ENCODE measurements at places on chromosomes 3 and 15.

- no peak for DNase-seq
Measured at GRCh38 chr3:63508305-63508704, 144.2 kb upstream of the SNTN start.

GRCh38 chr15:85723960-85724945 is 70.5 kb downstream of the KLHL25 start:
- no peak for DNase-seq

DNA sequence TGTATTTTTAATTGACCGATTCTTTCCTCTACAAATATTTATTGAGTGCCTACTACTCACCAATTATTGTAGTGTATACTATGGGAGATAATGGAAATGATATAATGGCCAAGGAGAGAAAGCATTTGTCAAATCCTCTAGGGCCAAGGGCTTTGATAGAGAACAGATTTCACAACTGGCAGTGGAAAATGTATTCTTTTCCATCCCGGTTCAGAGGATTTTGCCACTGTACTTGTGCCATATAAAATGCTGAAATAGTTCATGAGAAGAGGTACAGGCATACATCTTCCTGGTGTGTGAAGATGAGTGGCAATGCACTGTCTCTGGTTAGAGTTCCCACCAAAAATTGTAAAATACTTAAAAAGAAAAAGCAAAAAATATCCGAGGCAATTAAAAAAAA is 451.6 kb upstream of the TPRG1 start:
- DNase-seq = no peak

DNA sequence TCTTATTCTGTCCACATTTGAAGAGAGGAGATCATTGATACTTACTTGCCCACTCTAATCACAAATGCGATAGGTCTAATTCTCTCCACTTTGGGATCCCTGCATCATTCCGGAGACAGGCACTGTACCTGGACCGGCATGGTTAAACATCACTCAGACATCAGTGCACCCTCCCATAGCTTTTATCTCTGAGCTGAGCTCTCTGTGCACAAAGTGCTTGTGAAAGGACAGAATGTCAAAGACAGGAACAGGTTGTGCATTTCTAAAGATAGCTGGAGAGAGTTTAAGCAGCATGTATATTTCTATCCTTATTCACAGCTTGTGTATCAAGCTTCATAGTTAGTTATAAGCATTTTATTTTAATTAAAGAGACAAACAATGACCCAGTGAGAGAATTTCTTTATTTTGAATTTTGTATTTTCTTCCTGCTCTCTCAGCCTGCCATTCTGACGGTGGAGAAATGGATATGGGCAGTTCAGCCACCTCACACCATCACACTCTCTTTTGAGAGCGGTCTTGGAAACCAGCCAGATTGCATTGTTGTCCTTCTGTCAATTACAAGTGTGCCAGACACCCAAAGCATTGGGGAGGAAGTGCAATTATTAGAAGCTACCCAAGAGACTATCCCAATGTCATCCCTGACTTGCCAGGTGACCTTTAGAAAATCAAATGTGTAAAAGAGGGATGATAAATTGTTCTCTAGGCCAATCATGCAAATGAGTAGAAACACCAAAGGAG is 65.2 kb upstream of the CHL1 start:
- DNase-seq = no peak

DNA sequence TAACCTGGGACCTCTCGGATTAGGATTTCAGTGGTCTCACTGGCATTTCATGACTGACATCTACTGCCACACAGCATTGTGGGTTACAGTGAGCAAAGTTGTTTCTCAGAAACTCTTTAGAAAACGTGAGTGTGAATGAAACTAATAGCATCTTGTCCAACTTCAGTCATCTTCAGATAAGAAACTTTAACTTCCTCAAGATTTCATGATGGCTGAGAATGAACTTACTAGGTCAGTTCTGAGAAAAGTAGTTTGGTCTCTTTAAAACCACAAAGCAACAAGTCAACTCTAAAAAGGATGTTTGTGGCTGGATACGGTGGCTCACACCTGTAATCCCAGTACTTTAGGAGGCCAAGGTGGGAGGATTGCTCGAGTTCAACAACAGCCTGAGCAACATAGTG is 14.2 kb upstream of the HOMER2 start:
- DNase-seq = no peak

DNA sequence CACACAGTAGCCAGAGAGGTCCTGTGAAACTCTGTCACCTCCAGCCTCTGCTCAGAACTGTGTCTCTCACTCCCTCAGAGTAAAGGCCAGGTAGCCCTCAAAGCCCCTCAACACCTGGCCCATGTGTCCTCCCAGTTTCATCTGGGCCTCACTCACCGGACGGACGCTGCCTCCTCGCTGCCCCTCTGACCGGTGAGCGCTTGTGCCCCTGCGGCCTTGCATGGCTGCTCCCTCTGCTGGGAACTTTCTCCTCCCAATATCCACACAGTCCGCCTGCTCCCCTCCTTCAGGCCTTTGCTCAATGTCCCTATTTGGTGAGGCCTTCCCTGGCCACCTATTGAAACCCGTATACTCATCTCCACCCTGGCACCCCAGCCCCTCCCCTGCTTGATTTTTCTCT is 36.8 kb upstream of the TRH start:
- no peak for DNase-seq

DNA sequence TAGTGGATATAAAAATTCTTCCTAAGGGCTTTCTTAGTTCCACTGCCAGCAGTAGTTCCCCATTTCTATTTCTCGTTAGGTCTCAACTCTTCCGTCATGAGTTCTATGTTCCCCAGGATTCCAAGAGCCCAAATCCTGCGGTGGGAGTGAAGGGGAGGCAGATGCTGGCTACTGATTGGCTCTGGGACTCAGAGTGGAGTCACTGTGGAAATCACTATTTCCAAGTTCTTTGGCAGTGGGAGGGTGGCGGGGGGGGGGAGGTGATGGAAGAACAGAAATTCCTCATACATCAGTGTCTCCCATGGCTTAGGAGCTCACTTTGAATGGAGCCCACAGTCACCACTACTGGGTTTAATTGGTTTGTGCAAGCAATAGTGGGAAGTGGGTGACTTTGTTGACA is 5.6 kb downstream of the CCR1 start:
- DNase-seq = no peak

DNA sequence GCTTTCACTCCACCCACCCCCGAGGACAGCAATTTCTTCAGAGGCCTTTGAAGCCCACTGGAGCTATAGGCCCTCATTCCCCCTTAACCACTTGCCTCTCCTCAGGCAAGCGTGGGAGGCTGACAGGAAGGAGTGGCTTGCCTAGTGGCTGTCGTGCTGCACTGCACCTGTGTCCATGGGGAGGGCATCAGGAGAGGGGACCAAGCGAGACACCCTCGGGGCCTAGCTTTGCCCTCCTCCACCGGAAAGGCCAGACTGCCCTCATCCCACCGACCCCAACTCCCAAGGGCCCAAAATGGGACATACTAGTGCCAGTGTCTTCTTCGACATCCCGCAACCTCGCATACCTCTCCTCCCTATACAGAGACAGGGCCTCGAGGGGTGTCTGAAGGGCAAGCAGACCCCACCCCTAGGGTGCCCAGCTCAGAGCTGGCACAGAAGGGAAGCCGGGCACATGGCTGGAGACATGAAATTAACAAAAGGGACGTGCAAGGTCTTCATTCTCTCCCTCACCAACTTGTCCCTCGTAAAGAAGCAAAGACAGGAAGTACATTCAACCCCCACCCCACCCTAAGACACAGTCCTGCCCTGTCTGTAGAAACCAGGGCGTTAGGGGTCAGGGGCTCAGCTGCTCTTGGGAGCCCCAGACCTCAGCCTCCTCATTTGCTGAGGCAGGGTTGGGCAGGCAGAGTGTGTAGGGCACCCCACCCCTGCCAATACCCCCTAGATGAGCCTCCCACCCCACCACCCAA is 24.3 kb downstream of the VIPR1 start:
- DNase-seq = no peak

GRCh38 chr3:21682206-21682605 is 68.8 kb downstream of the ZNF385D start:
- no peak for DNase-seq

DNA sequence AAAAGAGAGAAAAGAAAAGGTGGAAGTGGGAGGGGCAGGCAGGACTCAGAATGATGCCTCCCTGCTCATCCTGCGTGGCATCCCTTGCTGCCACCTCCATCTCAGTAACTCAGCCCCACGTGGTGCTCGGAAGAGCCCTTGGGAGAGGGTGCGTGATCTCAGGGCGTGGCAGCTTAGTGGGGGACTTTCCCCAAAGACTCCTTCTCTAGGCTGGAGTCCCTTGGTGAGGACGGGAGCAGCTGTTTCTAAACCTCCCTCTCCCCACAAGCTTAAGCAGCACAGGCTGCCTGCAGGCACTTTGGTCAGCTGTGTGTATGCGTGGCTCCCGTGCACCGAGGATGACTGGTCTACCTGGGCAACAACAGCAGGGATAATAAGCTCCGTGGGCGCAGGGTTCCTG is 7.4 kb upstream of the ANPEP start:
- no peak for DNase-seq

GRCh38 chr3:194637066-194637465 is 3.8 kb upstream of the TMEM44 start:
- DNase-seq = no peak

DNA sequence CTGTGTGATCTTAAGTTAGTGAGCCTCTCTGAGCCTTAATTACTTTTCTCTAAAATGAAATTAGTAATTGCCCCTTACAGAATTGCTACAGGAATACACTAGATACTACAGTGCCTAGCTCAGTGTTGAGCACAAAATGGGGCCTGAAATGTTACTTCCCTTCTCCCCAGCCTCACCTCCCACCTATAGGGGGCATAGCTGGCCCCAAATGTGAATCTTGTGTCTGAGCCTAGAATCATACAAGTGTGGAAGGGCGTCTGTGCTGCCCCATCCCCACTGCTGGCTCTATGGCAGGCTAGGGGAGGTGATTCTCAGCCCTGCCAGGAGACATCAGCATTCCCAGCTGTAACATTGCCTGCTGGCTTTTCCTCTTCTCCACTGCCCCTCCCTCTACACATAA is 42.7 kb downstream of the IFT122 start:
- DNase-seq = no peak

DNA sequence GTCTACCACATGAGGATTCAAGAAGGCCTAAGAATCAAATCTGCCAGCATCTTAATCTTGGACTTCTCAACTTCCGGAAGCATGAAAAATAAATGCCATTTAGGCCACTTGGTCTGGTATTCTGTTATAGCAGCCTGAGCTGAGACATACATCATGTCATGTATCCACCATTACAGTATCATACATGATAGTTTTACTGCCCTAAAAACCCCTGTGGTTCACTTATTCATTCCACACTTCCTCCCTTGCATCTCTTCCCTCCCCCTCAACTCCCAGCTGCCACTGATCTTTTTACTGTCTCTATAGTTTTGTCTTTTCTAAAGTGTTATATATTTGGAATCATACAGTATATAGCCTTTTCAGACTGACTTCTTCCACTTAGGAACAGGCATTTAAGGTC is 161.8 kb downstream of the SNRK start:
- no peak for DNase-seq

DNA sequence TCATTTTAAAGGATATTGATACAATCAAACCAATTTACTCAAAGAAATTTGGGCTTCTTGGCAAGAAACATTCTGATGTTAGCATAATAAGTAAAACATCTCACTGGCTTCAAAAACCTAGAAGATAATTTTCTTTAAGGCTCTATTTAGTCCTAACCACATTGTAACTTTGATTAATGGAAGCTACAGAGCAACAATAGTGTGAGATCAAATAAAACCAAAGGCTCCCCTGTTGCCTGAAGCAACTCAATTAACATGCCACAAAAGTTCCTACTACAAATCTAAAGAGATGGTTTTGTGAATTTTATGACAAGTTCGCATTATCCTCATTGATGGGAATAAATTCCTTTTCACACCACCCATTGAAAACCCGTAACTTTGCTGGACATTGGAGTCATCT is 5.9 kb downstream of the DPH6 start:
- no peak for DNase-seq
